ENCODE measurements at places on chromosomes 11 and 22.

- peak; percentile 28 for DNase-seq
Measured at GRCh38 chr11:102279641-102280170, 37.6 kb upstream of the BIRC3 start.

DNA sequence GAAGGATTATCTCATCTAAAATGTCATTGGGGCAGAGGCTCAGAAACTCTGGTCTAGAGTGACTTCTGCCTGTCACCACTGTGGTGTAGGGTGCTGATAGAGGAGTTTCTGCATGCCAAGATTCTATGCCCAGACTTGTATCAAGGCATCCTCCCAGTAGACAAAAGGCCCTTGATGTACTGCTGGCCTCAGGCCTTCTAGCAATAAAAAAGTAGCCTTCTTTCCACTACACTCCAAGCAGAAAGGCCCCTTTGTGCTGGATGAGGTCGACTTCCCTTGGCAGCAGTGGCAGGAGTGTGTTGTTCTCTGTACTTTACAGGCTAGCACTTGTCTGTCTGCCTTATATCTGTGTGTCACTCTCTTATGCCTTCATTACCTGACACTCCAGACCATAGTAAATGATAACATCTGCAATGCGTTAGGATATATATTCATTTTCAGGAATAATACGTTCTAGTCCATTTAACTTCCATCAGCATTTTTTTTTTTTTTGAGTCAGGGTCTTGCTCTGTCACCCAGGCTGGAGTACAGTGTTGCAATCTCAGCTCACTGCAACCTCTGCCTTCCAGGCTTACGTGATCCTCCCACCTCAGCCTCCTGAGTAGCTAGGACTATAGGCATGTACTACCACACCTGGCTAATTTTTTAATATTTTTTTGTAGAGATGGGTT is 49.5 kb upstream of the RRM1 start:
- DNase-seq: no peak

DNA sequence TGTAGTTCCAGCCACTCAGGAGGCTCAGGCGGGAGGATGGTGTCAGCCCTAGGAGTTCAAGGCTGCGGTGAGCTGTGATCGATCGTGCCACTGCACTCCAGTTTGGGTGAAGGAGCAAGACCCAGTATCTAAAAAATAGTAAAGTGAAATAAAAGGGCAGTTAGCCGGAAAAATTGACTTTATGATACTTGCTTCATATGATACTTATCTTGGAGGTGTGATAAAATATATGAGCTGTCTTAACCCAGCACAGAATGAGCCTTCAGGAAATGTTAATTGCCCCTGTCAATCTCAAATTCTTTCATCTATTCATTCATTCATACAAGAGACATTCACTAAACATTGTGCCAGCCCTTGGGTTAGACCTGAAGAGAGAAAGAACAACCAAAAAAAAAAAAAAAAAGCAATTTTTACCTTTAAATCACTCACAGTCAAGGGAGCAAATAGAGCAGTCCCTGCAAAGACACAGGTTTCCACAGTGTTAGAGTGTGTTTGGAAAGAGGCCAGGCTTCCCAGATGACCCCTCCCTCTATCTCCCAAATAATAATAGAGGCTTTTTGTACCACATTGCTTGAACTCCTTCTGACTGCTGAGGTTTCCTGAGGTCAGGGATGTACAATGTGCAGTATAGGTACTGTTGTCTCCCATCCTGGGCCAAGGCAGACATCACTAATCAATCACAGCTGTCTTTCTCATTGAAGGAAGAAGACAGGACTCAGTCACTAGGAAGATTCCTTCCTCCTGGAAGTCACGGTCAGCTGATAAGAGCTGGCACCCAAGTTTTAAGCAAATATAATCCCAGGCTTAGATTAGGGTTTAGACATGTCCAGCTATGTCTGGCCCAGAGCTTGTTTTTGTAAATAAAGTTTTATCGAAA is 454.6 kb downstream of the MIAT start:
- DNase-seq: no peak

DNA sequence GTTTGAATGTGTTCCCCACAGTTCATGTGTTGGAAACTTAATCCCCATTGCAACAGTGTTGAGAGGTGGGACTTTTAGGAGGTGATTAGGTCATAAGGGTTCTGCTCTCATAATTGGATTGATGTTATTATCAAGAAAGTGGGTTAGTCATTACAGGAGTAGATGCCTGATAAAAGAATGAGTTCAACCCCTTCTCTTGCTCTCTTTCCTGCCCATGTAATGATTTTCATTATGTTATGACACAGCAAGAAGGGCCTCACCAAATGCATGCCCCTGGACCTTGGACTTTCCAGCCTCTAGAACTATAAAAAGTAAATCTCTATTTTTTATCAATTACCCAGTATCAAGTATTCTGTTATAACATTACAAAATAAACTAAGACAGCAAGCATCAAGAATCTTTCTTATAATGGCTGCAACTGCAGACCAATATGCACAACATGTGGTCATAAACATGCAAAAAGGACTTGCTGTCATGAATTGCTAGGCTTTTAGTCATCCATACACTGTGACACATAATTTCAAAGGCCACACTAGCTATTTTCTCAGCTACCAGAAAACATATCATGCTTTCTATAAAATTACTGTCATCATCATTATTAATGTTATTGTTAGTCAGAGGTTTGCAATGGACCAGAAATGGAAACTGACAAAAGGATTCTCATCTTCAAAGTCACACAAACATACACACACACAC is 99.9 kb upstream of the GUCY1A2 start:
- peak; percentile 38 for DNase-seq

DNA sequence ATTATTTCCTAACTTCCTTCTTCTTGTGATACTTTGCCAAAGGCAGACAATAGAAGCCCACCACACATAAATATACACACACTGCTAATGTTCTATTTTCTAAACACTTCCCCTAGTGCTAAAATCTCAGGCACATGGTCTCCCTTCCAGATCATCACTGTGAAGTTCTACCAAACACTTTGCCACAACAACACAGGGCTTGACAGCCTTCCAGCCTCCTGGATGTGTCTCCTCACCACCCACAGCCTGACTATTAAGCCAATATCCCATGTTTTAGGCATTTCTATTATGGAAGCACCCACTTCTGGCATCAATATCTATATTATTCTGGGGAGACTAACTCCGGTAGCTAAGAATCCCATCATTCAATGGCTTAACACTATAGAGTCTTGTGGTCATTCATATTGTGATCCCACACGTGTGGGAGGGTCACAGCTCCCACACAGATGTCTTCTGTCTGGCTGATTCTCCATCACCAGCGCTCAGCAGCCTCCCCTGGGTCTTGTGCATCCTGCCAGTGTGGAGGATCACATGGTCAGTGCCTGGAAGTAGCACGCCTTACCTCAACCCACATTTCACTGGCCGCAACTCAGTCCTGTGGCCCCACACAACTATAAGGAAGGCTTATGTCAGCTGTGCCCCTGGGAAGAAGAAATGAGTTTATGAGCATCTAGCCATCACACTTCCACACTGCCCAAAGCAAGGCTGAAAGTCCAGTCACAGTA is 29.0 kb downstream of the SPATA19 start:
- no peak for DNase-seq

DNA sequence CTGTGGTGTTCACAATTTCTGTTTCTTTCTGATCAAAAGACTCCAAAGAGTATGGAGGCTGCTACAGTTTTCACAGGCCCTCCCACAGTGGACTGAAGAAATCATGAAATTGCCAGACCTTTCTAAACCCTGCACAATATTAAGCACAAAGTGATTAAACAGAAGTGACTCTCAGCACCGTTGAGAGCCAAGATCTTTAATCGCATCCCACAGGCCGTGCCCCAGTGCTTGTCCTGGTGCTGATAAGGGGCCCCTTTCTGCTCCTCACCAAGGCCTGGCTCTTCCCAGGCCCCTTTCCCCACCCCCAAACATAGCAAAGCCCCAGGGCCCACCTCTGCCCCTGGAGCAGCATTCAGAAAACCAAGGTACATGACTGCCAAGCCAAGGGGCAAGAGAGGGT is 57.4 kb upstream of the BMAL1 start:
- no peak for DNase-seq

DNA sequence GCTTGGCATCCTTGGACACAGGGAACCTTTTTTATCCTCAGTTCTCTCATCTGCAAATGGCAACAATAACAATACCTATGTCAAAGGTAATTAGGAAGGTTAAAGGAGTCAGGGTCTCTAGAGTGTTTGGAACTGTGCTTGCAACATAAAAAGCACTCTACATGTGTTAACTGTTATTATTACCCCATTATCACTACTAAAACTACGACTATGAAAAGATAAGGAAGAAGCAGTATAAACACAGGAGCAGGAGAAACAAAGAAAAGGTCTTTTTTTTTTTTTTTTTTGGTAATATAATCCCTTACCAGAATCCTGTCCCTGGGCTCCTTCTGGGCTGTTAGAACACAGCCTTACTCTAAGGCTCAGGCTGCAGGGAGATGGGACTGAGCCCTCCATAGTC is 348.2 kb downstream of the CADM1 start:
- no peak for DNase-seq

GRCh38 chr11:47215366-47215910 is 664 bp downstream of the DDB2 start:
- DNase-seq: no peak

- peak; percentile 84 for DNase-seq
Measured at GRCh38 chr22:32579529-32580220, 105.1 kb downstream of the FBXO7 start.

GRCh38 chr22:27836181-27836580 is 34.6 kb upstream of the MN1 start:
- no peak for DNase-seq

DNA sequence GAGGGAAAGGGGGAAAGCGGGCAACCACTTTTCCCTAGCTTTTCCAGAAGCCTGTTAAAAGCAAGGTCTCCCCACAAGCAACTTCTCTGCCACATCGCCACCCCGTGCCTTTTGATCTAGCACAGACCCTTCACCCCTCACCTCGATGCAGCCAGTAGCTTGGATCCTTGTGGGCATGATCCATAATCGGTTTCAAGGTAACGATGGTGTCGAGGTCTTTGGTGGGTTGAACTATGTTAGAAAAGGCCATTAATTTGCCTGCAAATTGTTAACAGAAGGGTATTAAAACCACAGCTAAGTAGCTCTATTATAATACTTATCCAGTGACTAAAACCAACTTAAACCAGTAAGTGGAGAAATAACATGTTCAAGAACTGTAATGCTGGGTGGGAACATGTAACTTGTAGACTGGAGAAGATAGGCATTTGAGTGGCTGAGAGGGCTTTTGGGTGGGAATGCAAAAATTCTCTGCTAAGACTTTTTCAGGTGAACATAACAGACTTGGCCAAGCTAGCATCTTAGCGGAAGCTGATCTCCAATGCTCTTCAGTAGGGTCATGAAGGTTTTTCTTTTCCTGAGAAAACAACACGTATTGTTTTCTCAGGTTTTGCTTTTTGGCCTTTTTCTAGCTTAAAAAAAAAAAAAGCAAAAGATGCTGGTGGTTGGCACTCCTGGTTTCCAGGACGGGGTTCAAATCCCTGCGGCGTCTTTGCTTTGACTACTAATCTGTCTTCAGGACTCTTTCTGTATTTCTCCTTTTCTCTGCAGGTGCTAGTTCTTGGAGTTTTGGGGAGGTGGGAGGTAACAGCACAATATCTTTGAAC is 6.8 kb downstream of the MALAT1 start:
- peak; percentile 62 for DNase-seq

DNA sequence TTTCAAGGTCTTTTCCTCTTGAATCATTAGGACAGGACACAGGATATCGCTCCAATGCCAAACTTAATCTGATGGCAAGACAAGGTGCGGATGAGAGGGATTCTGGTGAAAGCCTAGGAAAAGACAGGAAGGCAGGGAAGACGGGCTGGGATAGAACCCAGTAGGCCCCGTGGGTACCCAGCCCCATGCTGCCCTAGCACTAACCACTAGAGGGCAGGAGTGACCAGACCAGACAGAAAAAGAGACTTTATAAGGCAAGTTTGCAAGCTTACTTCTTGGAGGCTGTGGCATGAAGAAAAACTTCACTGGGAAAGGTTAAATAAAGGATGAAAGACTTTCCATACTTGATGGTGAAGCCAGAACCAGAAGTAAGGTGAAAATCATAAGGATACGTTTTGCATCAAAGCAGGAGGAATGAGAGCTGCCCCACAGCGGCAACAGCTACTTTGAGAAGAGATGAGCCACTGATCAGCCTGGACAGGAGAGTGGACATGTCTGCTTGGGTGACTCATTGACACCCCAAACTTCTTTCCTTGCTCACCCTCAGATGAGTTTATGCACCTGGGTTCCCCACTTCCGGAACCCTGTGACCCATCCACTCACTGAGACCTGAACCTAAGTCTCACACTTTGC is 39.8 kb downstream of the SYN3 start:
- peak; percentile 48 for DNase-seq

- peak; percentile 51 for DNase-seq
Measured at GRCh38 chr11:44634401-44635281, 69.2 kb downstream of the CD82 start.

GRCh38 chr11:18669711-18670110 is 28.9 kb upstream of the TMEM86A start:
- no peak for DNase-seq

DNA sequence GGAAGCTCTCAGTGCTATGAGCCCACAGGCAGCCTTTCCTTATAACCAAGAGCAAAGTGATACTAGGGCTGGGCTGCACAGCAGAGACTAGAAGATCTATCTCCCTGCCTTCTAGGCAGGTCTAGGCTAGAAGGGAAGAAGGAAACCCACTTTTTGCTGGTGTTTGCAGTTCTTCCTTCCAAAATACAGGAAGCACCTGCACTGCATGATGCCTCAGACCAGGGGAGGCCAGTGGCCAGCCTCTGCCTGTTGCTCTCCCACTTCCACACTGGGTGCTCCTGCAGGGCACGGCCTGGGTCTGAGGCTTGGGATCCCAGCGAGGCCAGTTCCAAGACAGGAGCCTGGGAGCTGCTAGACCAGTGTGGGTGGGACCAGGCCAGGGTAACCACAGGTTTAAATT is 6.0 kb upstream of the UCP3 start:
- DNase-seq: no peak

- DNase-seq: no peak
Measured at GRCh38 chr11:131685906-131686305, 315.5 kb downstream of the NTM start.

DNA sequence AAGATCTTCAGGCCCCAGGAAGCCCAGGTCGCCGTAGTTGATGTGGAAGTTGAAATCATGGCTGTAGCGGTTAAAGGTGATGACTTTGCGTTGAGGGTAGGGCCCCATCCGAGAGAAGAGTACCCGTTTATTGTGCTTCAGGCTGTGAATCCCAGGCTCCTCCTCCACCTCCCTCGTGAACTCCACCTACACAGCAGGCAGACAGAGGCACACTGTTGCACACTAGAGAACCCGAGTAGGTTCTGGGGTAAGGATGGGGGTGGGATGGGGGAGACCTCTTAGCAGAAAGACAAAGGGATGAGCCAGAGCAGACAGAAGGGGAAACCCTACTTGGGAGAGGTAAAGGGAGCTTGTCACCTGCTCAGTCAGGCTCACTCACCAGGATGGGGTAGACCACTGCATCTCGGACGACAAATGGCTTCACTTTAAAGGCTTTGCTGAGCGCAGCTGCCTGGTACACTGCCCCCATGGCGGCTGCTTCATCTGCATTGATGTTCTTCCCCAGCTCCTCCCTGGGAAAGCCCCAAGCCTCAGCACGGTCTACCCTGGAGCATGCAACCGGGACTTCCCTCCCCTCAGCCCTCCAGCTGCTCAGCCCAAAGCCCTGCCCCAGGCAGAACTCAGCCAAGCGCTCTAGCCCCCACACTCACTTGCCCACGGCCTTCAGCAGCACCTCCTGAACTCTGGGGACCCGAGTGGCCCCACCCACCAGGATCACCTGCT is 5.4 kb downstream of the HYOU1 start:
- DNase-seq: no peak
